ENCODE measurements at places on chromosomes 6 and 20. TPM values are rescaled to one million over a fixed set of nuclear protein-coding genes. Genes with fewer than 3 reads are reported as not detected.

Gene LMBRD1
- total RNA-seq: 109 TPM

Gene BANF2
- total RNA-seq: not detected

Gene DCDC2
- total RNA-seq: 7.9 TPM

Gene LRFN2
- 2.7 TPM for total RNA-seq

Gene TEAD3
- total RNA-seq: 1.8 TPM

Gene FGD2
- 5.5 TPM for total RNA-seq

Gene FABP7
- total RNA-seq: 149 TPM

Gene RBM38
- total RNA-seq: 12.7 TPM

Gene TTLL9
- 5.1 TPM for total RNA-seq

- no peak for DNase-seq
- no peak overlapping the region for H3K4me3 ChIP-seq
- H3K27ac ChIP-seq: no peak overlapping the region
- no peaks in the 10 kb centered on the region for H3K27me3 ChIP-seq
- H3K36me3 ChIP-seq: no peaks in the 10 kb centered on the region
Measured at GRCh38 chr6:106539936-106540335, 89.4 kb downstream of the RTN4IP1 start.

DNA sequence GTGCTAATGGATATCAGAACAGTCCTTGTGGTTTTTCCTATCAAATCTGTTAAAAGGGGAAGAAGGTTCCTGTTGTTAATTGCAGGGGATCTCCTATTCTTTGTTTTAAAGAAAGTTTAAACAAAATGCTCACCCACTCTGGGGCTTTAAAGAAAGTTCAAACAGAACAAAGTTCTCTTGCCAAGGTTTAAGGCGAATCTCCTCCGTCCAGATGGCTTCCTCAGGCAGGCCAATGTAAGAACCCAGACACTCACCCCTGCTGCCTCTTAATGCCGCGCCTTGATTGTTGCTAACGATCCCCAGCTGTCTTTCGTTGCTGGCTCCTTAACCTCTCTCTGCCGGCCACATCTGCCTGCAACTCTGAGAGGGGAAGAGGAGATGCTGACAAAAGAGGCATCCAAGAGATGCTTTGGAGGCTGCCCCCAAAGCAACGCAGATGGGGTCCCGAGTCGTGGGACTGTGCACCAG is 235.0 kb upstream of the PRDM1 start:
- no peak overlapping the region for H3K27ac ChIP-seq
- no peaks in the 10 kb centered on the region for H3K27me3 ChIP-seq
- DNase-seq: peak; percentile 2
- H3K4me1 ChIP-seq: peaks cover 10% of the 10 kb centered on the region
- H3K4me3 ChIP-seq: no peak overlapping the region

DNA sequence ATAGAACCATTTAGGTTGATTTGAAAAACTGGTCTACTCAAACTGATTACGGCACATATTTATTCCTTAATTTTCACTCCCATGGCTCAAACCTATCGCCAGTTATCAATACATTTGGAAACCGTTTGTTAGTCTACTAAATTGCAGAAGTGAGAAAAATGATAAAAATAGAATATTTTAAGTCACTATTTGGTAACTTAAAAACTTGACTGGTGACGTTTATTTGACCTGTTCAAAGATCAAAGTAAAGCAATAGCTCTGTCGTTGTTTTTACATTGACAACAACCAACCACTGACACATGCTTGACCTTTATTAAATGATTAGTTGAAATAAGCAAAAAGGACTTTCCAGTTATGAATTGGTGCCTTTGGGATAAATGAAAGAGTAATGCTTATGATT is 402.9 kb upstream of the MAP3K7 start:
- no peak overlapping the region for H3K4me3 ChIP-seq
- H3K27ac ChIP-seq: no peak overlapping the region
- DNase-seq: no peak
- no peaks in the 10 kb centered on the region for H3K27me3 ChIP-seq
- no peaks in the 10 kb centered on the region for H3K36me3 ChIP-seq
- H3K4me1 ChIP-seq: no peaks in the 10 kb centered on the region

DNA sequence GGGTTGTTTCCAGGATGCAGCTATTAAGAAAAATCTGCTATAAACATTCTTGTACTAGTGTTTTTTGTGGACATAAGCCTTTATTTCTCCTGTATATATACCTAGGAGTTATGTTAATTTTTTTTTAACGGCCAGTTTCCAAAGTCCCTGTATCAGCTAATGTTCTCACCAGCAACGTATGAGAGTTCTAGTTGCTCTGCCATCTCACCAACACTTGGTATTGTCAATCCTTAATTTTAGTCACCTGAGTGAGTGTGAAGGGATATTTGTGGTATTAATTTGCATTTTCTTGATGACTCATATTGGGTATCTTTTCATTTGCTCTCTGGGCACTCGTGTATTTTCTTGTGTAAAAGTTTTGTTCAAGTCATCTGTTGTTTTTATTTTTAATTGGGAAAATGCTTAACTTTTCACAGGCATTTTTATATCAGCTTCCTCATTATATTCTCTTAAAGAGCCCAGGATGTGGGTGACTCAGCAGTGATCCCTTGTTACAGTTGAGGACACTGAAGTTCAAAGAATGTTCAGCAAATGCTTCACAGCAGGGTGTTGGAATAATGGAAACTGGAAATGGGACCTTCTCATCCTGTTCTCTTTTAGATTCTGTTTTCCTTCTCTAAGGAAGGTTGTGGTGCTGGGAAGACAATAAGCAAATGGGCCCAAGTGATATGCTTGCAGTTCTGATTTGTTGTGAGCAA is 211.7 kb upstream of the PRND start:
- H3K4me3 ChIP-seq: no peak overlapping the region
- H3K36me3 ChIP-seq: no peaks in the 10 kb centered on the region
- H3K4me1 ChIP-seq: no peaks in the 10 kb centered on the region
- H3K27ac ChIP-seq: no peak overlapping the region

DNA sequence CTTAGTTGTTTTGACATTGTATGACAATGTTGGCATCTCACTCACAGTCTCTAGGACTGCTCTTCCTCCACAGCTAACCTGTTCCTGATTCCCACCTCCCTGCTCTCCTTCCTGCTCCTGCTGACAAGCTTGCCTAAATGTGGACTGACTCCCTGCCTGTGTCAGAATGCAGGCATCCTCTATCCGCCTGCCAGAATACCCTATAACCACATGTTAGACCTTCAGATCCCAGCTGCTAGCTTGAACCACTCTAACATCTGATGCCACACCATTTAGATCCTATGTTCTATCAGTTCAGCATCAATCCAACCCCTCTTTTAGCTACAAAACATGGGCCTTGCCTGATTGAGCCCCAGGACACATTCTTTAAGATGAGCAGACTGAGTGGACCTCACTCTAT is 12.2 kb downstream of the FILIP1 start:
- no peak for DNase-seq
- no peaks in the 10 kb centered on the region for H3K27me3 ChIP-seq
- no peak overlapping the region for H3K4me3 ChIP-seq
- H3K27ac ChIP-seq: no peak overlapping the region
- no peaks in the 10 kb centered on the region for H3K36me3 ChIP-seq

DNA sequence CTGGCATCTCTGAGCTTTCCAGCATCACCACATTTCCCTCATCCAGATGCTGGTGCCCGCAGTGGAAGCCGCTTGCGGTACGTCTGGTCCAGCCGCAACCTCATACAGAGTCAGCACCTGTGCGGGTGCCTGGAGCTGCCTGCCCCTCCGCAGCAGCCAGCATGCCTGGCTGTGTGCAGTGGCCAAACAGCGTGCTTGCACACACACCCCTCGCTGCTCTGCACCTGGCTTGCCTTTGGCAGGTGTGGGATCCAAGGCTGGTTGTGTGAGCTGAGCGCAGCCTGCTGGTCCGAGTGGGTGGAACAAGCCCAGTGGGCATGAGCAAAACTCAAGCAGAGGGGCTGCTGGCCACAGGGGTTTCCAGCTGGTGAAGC is 3.1 kb upstream of the HINT3 start:
- no peaks in the 10 kb centered on the region for H3K27me3 ChIP-seq
- DNase-seq: no peak
- H3K4me1 ChIP-seq: no peaks in the 10 kb centered on the region
- H3K4me3 ChIP-seq: no peak overlapping the region

DNA sequence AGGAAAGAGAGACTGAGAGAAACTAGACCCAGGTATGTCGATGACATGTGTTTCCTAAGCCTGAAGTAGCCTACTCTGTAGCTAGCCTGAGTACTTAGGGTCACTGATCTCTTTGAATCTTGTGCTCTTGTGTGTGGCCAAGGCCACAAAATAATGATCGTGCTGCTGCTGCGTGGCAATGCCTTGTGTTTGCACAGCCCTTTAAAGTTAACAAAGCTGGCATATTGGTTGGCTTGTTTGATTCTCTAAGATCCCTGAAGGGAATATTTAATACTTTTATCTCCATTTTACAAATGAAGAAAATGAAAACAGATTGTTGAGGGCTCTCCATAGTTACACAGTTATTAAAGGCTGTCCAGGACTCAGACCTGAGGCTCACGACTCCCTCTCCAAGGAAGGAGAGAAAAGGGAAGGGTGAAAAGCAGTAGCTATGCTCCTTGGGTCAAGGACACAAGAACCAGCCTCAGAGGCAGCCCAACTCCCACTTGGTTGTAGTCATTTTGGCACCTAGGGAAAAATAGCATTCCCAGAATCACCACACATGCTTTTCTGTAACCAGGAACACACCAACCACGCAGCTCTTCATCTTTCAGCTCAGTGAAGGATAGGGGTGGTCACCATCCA is 130.7 kb downstream of the LRFN2 start:
- no peak overlapping the region for H3K4me3 ChIP-seq
- H3K27ac ChIP-seq: no peak overlapping the region
- no peaks in the 10 kb centered on the region for H3K36me3 ChIP-seq
- no peaks in the 10 kb centered on the region for H3K27me3 ChIP-seq

- peaks cover 7% of the 10 kb centered on the region for H3K36me3 ChIP-seq
- no peak overlapping the region for H3K27ac ChIP-seq
- no peak for DNase-seq
- peaks cover 36% of the 10 kb centered on the region for H3K4me1 ChIP-seq
- H3K4me3 ChIP-seq: no peak overlapping the region
Measured at GRCh38 chr6:166745801-166746668, 119.0 kb upstream of the RPS6KA2 start.

- H3K36me3 ChIP-seq: no peaks in the 10 kb centered on the region
- no peaks in the 10 kb centered on the region for H3K4me1 ChIP-seq
- H3K4me3 ChIP-seq: no peak overlapping the region
- H3K27ac ChIP-seq: no peak overlapping the region
- no peak for DNase-seq
Measured at GRCh38 chr6:4516206-4516605, 260.0 kb upstream of the CDYL start.

- H3K27me3 ChIP-seq: peaks cover 24% of the 10 kb centered on the region
- H3K27ac ChIP-seq: no peak within 1 kb of the TSS
- H3K4me3 ChIP-seq: peak within 1 kb of the TSS; percentile 59
- DNase-seq: peak; percentile 94
Measured at GRCh38 chr20:49982346-49983122, at the start of gene SNAI1. Gene SNAI1, plus strand, starts transcription at chr20:49982980. Its CDS starts 80 bp downstream, at chr20:49983060.

- H3K4me3 ChIP-seq: no peak overlapping the region
- H3K4me1 ChIP-seq: no peaks in the 10 kb centered on the region
- H3K27ac ChIP-seq: peak overlapping the region; percentile 50
- no peak for DNase-seq
Measured at GRCh38 chr6:22003287-22003686, 293.5 kb downstream of the PRL start.

GRCh38 chr20:55269913-55270312 is 735.4 kb downstream of the CBLN4 start:
- no peaks in the 10 kb centered on the region for H3K4me1 ChIP-seq
- H3K27ac ChIP-seq: no peak overlapping the region
- H3K36me3 ChIP-seq: no peaks in the 10 kb centered on the region
- DNase-seq: no peak

DNA sequence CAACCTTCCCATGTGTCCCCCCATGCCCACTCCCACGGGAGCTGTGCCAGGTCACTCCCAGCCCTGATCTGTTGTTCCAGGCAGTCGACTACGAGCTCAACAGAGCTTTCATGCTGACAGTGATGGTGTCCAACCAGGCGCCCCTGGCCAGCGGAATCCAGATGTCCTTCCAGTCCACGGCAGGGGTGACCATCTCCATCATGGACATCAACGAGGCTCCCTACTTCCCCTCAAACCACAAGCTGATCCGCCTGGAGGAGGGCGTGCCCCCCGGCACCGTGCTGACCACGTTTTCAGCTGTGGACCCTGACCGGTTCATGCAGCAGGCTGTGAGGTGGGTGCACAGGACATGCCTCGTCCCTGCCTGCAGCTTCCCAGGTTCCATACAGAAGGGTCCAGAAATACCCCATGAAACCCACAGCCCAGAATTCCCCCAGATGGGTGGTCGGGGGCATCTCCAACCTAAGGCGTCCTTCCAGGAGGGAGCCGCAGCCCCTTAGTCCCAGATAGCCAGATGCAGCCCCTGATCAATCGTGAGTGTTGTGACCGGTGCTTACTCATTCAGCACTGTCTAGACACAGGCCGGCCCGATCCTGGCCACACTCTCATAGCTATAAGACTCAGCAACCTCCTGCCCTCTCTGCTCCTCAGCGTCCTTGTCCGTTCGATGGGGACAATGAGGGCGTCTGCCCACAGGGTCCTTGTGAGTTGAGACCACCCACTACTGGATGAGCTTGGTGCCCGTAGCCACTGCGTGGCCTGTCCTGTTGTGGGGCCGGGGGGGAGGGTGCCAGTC is 142.1 kb downstream of the TAF4 start:
- no peak overlapping the region for H3K27ac ChIP-seq
- no peaks in the 10 kb centered on the region for H3K27me3 ChIP-seq
- no peaks in the 10 kb centered on the region for H3K4me1 ChIP-seq
- H3K36me3 ChIP-seq: peaks cover 51% of the 10 kb centered on the region
- no peak overlapping the region for H3K4me3 ChIP-seq
- no peak for DNase-seq
